ENCODE measurements at places on chromosomes 13 and 19.

- peak; percentile 54 for DNase-seq
These were observed 88.9 kb upstream of the RNF113B start for GRCh38 chr13:98265692-98266551.

- DNase-seq = no peak
These were observed 164.8 kb upstream of the ZNF536 start for GRCh38 chr19:30207357-30207756.

DNA sequence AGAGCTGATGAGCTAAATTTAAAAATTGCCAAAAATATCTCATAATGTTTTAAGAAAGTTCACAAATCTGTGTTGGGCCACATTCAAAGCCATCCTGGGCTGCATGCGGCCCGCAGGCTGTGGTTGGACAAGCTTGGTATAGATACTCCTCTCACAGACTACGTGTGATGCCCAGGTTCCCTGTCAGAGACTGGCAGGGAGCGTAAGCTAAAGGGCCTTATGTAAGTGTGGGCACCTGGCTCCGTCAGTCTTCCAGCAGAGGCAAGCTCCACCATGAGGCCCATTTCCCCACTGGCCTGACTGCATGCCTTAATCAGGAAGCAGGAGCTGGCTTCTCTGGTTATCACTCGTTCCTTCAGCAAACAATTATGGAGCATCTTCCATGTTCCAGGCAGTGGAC lies 200.2 kb downstream of the FOXO1 start:
- DNase-seq = no peak

GRCh38 chr19:51163257-51163656 lies 21.2 kb downstream of the SIGLEC7 start:
- no peak for DNase-seq

DNA sequence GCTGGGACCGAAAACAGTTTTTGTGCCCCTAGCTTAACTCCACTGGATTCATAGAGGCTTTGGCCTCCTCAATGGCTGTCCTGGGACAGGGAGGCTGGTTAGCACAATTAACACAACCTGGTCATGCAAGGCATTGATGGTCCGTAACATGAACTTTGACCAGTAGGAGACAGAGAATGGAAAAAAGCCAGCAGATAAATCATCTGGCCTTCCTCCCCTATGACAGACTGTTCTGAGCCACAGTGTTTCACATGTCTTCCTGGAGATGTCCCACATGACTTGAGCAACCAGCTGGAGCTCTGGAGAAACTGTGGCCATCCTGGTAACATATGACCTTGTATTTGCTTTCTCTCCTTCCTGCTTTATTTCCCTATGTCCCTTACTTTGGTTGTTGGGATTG lies 244.2 kb downstream of the UQCRFS1 start:
- DNase-seq = no peak

DNA sequence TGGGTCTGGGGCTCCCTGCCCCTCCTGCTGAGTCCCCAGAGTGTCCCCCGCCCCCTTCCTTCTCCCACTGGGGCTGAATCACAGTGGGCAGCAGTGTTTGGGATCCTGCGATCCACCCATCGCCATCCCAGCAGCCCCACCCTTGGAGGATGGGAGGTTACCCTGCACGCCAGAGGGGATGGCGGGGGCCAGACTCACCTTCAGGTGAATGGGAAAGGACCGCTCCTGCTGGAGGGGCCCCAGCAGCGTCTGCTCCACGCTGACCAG lies 569 bp downstream of the DLEU7 start:
- no peak for DNase-seq

- DNase-seq = no peak
These were observed 8.9 kb downstream of the TSHZ3 start for GRCh38 chr19:31340042-31341025.

DNA sequence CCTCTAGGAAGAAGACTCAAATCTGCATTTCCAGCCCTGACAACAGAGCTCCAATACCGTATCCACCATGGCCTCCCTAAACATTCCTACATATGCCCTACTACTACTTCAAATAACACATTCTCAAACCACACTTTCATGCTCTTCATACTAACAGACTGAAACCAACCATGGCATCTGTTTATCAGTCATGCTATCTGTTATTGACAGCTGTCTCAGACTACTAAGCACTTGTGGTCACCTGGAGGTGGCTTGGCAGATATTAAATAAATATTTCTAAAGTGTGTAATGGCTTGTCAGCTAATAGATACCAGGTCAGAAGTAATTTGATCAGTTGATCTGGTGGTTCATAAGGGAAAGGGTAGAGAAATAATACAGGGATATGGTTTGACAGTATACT lies 489.1 kb downstream of the DIAPH3 start:
- DNase-seq = no peak

GRCh38 chr13:97136418-97136817 lies 85.7 kb upstream of the MBNL2 start:
- DNase-seq = no peak

DNA sequence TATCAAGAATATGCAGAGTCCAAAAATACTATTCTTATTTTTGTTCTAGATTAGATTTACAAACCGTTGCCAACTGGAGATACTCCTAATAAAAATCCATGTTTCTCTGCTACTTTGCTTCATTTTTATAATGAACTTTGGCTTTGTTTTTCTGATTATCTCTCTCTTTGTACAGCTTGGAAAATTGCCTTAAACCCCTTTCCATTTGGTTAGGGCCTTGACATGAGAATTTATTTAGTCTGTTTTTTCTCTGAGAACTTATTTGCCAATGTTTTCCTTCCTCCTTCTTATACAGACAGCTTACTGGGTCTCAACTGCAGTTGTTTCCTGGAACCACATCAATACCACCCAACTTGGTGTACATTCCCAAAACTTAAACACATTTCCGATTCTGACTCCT lies 555.4 kb downstream of the SLITRK6 start:
- DNase-seq = no peak

DNA sequence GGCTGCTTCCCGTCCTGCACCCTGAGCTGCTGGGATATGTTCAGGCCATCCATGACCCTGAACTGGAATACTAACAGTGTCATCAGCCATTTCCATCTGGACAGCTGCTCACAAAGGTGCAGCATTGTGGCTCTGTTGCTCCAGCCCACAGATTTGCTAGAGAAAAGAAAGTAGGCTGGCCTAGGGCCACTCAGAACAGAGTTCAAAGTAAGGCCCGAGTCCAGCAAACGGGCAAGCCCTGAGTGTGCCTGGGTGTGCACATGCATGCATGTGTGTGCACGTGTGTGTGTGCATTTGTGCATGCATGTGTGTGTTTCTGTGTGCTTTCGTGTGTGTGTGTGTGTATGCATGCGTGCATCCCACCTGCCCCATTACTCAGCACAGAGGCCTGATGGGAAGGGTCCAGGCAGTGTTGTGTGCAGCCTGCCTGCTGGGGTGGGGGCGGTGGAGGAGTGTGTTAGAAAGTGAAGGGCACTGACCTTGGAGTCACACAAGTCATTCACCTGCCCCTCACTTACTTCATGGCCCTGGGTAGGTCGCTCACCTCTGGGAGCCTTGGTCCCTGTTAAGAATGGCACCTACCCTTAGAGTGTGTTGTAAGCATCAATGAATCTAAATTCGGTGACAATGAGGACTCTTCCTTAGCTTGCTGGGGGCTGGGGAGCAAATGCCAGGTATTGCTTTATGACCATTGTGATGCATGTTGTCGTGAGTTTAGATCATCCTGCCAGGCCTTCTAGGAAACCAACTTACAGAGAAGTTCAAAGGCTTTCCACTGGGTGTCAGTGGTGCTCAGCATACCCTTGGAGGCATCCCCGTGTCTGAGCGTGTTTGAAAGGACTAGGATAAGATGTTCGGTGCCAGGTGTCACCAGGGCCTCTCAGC lies 53.2 kb downstream of the GPR12 start:
- DNase-seq = peak; percentile 58

DNA sequence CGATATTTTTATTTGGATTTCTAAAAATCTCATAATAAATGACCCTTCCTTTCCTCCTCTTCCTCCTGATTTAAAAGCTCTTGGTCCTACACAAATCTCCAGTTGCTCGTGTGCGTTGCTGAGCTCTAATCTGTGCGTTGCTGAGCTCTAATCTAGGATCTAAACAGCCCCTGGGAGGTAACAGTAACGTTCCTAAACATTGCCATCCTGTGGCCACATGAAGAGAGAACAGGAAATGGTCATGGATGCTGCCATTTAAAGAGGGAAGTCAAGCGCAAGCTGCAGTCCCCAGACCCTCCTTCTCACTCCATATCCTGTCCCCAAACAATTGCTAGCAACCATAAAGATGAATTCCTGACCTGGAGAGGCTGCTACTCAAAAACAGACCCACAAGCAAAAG lies 170.8 kb downstream of the NUFIP1 start:
- peak; percentile 15 for DNase-seq

Data from lung microvascular endothelial cell (primary cell).